ENCODE measurements at places on chromosomes 1 and 21.

GRCh38 chr1:40763742-40764532 lies 19.6 kb upstream of the KCNQ4 start:
- no peak for DNase-seq

- DNase-seq = no peak
These were observed 41.4 kb upstream of the GOLT1A start for GRCh38 chr1:204255225-204255624.

- no peak for DNase-seq
These were observed 106.5 kb upstream of the GADD45A start for GRCh38 chr1:67578397-67579020.

DNA sequence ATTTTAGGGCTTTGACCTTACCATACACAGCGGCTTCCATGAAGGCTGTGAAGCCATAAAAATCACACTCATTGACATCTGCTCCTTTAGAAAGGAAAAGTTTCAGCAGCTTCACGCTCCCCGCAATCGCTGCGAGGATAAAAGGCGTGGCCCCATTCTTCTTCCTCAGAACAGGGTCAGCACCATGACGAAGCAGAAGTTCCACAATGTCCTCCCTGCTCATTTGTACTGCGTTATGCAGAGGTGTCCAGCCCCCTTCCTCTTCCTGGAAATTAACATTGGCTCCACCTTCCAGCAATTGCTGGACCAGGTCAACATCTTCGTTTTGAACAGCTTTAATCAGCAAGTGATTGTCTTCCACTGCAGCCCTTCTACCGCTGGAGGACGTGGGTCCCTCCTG lies 2.7 kb downstream of the RNASEL start:
- DNase-seq = no peak

GRCh38 chr1:176774224-176774623 lies 311.2 kb downstream of the PAPPA2 start:
- DNase-seq = no peak

DNA sequence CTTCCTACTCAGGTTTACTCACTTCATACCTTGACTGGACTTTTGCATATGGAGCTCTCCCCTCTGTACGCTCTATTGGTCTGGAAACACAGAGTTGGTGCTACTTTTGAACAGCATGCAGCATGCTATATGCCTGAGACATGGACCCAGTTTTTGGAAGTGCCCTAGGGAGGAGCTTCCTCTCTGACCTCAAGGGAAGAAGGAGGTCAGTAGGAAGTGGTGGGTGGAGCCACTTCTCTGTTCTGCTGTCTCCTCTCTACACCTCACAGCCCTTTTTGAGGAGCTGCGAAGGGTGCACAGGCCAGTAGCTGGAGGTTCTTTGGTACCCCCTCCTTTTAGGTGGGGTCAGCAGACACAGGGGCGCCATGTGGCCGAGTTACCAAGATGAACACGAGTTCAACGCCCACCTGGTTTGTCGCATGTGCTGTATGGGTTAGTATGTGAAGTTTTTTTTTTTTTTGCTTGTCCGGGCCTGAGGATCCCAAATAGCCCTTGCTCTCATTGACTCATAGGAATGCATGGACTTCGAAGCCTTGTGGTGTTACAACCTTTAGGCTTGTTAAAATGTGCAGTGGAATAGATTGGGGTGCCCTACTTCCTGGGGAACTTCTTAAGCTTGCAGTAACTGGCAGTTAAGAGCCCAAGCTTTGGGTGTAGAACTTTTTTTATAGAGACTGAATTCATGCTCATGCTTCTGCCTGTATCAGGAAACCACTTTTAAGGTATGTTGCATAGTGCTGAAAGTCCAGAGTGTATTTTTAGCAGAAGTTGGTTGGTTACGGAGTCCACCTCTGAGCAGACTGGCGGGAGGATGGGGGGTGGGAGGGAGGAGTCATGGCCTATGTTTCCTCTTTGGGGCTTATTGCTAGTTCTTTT lies 10.7 kb downstream of the MACF1 start:
- no peak for DNase-seq

GRCh38 chr1:206932177-206932576 lies 10.4 kb upstream of the FCMR start:
- no peak for DNase-seq

DNA sequence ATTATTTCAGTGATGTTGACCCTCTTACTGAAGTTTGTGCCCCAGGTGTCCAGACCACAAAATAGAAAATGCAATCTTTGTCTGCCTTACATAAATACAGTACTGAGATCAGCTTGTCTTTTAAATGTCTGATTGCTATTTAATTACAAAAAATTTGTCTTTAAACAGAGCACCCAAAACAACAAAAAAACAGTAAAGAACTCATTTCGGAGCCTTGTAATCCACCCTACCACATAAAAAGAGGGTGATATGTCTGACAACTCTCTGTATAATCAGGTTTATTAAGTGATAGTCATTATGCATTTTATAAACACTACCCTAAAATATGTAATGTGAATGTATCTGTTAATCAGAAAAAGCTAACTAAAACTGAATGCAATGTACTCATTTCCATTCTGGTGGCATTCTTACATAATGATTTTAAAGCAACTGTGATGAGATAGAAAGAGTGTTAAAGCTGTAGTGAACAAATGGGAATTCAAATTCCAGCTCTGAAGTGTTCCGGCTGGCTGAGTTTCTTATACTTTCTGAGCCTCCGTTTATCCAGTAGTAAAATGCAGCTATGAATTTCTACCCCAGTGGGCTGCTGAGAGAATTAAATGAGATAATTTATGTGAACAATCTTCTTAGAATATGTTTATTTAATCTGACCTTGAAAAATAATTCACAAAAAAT lies 486.6 kb downstream of the USP25 start:
- no peak for DNase-seq

- DNase-seq = no peak
These were observed 4.8 kb upstream of the IL24 start for GRCh38 chr1:206892351-206892984.

- no peak for DNase-seq
These were observed 104.8 kb upstream of the BARHL2 start for GRCh38 chr1:90821788-90822359.

- DNase-seq = no peak
These were observed 50.7 kb downstream of the VAV3 start for GRCh38 chr1:107914119-107914765.

DNA sequence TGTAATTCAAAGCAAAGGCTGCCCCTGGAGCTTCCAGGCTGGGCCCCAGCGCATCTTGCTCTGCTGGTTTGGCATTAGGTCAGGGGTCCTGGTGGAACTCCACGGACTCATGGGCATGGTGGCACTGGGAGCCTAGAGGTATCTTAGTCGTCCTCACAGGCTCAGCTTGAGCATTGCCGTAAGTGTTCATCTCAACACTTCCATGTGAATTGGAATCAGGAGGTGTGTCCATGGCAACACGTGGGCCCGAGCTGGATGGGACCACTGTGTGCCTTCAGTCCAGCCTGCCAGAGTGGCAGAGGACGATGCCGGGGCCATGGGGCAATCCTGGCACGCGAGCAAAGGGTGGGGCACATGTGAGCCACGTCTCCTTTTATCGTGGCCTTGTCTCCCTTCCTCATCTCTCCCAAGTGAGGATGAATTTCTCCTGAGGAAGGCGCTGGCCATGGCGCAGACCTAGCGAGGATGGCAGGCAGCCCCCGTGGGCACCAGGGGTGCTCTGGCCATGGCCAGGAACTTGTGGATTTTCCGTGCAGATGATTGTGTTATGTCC lies 47.0 kb downstream of the AGPAT3 start:
- no peak for DNase-seq

- DNase-seq = no peak
These were observed 43.4 kb upstream of the GJB5 start for GRCh38 chr1:34711485-34711884.

GRCh38 chr1:39051956-39052355 lies 25.8 kb downstream of the NDUFS5 start:
- no peak for DNase-seq
